Stimulated activated CD8-positive, alpha-beta memory T cell treated with anti-CD3 and anti-CD28 coated beads, Interleukin-7, amount 100 ng/mL, for 1 hour (primary cell): ENCODE measurements at places on chromosomes 2 and 18.

DNA sequence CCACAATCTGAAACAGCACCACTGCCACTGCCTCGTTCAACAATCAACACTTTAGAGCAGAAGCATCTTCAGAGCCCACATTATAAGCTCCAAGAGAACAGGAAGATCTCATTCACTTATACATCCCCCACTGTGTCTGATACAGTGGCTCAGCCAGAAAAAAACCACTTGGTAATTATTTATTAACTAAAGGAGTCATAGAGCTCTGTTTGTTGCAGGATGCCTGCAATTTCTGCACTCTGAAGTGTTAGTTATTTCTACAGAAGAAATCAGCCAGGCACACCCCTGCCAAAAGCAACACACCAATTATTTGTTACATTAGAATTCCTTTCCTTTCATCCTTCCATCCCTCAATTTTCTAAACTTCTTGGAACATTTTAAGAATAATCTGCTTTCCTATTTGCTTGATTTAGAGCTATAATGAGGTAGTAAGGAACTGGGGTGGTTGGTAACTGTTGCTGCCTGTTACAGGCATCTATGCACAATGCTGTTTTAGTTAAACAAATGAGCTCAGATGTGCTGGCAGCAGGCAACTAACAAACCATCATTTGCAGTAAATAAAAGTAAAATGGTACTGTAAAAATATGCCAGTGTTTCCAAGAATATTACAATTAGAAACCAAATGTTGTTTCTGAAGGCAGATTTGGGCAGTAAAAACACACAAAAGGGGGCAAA lies 59.9 kb downstream of the DYM start:
- DNase-seq, result no peak

DNA sequence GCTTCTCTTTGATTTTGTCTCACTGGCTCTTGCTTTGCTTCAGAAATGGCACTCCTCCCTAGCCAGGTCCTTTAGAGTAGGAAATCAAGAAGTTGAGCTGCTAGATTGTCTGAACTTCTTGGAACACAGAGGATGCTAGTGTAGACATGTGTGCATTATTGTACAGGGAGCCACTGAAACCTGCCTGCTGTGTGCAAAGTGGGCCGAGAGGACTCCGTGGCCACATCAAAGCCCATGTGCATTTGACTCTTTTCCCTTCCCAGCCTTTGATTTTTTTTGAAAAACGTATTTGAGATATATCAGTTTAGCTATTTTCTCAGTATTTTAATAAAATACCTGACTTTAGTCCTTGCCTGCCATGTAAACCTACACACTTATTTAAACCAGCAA lies 83.1 kb downstream of the TMEM247 start:
- DNase-seq, result no peak

DNA sequence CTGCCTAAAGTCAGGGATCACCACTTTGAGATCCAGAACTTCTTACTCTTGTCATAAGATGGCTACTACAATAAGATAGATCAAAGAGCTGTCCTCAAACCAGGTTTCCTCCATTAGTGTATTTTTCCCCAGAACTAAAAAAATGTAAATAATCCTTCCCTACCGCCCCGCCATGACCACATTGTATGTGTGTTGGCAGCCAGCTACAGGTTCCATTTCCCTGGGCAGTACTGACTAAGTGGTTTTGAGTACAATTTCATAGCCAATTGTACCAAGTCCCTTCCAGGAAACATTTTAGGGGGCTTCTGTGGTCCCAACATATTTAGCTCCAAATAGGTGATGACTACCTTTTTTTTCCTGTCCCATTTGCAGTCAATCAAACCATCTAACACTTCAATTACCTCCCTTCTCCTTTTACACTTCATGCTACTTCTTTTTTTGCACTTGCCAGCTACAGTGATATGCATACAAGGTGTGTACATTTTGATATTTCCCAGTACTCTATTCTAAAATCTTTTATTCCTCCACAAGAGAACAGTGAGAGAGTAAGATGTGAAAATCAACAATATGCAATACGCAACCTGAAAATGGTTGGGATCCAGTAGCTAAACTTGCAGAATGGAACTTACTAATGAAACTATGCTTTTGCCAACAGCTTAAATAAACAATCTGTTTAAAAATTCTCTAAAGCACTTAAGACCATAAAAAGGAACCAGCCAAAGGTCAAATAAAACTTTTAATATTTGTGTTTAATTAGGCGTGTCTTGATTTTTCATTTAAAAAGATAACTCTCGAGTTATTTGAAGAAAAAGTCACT lies 3.9 kb downstream of the PUM2 start:
- DNase-seq, result no peak

- DNase-seq, result no peak
Measured at GRCh38 chr2:232927032-232927792, 57.1 kb downstream of the SNORC start.

GRCh38 chr2:232230560-232230959 lies 148.0 kb upstream of the ALPP start:
- DNase-seq, result no peak

GRCh38 chr2:159891917-159892730 lies 94.1 kb upstream of the CD302 start:
- DNase-seq, result no peak

DNA sequence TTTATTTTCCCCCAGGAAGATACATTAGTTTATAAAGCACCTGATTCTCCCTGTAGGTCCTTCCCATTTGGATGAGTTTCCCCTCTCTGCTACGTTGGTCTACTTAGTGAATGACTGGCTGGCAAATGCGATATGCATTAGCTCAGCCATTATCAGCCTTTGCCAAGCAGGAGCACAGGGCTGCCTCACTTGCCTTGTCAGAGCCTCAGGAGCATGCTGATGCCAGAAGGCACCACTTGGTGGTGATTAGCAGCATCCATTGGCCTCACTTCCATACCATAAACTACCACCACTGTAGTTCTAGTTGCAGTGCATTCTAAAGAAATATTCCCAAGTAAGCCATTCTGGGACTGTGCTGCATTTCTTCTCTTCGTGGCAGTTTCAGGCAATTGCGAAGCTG lies 442.8 kb upstream of the CHST9 start:
- no peak for DNase-seq

DNA sequence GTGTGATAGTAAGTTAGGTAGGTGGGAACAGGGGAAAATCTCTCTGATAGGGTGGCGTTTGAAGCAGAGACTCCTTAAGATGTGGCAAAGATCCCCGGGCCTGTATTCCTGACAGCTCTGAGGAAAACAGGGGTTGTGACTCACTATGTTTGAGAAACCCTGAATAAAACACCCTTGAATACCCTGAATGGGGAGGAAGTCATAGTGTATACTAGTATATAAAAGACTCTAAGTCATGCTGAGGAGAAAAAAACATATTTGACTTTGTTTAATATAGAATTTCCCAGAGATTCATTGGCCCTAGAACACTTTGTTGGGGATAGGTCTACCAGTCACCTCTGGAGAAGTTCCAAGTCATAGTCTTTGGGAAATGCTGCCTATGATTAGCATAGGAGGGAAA lies 590.9 kb downstream of the IRS1 start:
- DNase-seq, result no peak

DNA sequence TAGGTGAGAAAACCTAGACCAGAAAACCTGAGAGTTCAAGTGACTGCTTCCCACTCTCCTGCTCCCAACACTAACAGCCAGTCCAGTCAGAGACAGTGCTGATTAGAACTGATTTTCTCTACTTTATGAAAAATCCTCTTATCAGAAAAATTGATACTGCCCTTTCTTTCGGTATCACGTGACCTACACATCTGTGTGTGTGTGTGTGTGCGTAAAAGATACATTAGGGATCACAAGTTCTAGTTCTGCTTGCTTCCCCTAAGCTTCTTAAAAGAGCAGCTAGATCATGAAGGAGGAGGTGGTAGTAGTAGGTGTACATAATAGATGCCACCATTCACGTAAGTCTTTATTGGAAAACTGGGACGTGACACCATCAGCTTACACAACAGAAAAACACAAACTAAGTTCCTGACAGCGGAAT lies 1.5 kb downstream of the ARL5A start:
- no peak for DNase-seq

DNA sequence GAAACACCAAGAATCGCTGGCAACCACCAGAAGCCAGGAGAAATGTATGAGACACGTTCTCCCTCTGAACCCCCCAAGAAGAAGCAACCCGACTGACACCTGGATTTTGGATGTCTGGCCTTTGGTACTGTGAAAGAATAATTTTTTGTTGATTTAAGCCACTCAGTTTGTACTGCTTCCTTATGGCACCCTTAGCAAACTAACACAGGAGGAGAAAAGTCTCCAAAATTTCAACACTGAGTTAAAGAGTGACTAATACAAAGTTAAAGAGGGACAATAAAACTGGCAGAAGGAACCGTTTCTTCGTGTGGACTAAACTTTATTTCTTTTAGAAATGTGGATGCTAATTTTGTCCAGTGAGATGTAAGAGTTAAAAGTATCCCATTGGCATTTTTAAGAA lies 660.9 kb upstream of the LINC00305 start:
- no peak for DNase-seq

DNA sequence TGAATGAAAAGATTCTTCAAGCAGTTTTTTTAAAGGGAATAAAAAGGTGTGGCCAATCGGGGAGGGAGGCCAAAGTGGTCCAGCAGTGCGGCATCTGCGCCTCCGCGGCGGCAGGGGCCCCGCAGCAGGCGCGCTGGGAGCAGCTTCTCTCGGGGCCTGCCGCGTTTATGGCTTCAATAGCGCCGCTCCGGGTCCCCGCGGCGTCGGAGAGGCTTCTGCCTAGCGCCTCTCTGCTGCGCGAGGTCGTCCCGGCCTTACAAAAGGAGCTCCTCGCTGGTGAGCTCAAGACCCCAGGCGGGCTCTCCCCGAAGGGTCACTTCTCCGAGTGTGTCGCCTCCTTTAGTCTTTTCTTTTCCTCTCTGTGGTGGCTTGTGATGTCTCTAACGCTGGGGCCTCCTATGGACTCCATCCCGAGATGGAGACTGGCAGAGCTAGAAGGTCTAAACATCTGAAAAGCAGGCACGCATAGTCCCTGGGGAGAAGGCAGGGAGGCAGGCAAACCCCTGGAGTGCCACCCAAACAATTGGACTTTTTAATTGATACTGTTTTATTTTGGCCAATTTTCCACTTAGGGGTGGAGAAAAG lies 67.1 kb downstream of the SUMO1 start:
- no peak for DNase-seq

DNA sequence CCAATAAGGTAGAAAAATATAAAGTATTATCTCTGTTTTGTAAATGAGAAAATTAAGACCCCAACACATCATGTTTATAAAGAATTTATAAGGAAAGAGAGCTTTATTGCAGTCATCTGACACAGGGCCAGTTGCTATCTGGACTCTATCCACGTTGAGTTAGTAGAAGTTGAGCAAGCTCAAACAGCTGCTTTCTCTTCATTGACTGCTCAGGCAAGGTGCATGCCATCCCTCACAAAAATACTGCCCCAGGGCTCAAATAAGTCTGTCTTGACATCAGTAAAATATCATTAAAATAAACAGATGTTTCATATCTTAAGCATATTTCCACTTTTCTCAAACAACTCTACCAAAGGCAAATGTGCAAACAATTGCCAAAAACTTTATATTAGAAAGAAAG lies 14.8 kb downstream of the COL5A2 start:
- DNase-seq, result no peak

DNA sequence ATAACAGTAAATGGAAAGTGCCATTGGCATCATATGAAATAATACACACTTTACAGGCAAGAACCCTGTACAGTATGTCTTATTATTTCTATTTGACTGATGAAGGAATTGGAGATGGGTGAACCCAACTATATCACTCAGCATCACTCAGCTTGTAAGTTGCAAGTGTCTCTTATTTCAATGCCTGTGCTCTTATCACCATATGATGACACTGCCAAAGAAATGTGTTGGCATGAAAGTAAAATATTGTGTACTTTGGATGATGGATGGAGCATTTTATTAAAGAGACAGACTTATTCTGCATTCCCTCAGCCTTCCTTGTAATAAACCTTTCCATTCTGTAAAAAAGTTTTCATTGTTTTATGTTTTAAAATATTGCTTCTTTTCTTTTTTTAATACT lies 927.5 kb upstream of the VRK2 start:
- no peak for DNase-seq

DNA sequence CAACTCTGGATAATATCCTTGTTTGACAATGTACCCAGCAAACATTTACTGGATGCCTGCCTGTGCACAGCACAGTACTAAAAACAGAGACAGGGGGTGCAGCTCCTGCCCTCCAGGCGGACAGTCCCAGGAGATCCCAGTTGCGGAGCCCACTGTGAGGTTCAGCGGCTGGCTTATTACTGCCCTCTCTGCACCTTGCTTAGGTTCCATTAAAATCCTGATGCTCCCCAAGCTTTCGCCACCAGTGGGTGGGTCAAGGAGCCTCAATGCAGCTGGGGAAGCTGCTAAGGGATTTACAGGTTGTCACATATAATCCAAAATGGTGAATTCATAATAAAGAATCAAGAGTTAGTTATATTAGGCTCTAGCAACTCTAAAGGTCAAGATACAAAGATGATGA lies 38.3 kb downstream of the CRACDL start:
- no peak for DNase-seq

- DNase-seq, result no peak
Measured at GRCh38 chr2:83528767-83529166, 930.3 kb downstream of the SUCLG1 start.

DNA sequence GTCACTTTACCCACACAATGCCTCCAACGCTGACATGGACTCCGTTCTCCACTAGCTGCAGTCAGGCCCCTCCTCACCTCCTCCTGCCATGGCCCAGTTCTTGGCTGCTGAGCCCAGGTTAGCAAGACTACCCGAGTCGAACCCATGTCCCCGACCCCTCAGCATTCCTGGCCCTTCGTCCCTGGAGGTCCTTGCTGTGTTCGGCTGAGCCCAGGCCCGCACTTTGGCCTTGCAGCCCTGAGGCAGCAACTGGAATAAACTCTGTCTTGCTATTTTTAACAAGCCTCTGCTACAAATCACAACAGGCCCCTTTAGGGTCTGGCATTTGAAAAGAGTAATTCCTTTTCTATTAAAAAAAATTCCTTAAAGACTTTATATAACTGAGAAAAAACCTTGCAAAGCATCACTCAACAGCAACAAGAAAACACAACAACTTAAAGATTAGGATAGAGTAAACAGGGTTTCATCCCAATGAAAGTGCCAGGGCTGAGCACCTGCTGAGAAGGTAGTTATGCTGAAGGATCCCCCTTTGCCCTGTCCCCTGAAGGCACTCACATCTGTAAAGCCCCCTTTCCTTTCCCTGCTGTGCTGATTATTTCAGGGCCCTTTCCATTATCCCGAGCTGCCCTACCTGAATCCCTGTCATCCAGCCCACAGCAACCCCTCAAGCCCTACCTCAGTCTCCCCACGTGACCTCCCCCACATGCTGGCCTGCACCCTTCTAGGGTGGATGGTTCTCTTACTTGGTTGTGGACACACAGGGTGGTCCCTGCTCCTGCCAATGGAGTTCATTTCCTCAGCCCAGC lies 120.0 kb upstream of the SNTG2 start:
- no peak for DNase-seq

- no peak for DNase-seq
Measured at GRCh38 chr2:218008060-218009040, 5.6 kb upstream of the TNS1 start.

GRCh38 chr18:24209558-24209957 lies 70.7 kb downstream of the CABYR start:
- DNase-seq, result no peak

DNA sequence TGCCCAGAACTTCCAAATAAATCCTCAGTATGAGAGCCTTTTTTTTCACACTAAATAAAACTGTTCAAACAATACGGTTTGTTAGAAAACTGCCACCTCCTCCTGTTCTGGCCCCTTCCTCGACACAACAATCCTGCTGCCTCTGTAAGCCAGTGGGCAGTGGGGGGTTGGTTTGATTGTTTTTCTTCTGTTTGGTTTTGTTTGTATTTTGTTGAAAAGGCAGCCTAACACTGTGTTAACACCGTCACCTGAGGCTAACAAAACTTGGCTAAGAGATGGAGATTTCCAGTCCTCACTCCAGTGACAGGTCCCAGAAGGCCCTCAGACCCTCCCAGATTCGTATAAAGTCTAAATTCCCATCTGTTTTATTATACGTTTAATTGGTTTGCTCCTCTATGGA lies 402.1 kb downstream of the ZNF521 start:
- no peak for DNase-seq
